ENCODE measurements at places on chromosomes 4 and X.
A peak's percentile ranks its signal among the peaks of the same experiment; 100 is the strongest.

- DNase-seq = no peak
These were observed 1198.9 kb upstream of the PCDH7 start for GRCh38 chr4:29521281-29521680.

- DNase-seq = no peak
These were observed 127.4 kb upstream of the RPL34 start for GRCh38 chr4:108492816-108493595.

DNA sequence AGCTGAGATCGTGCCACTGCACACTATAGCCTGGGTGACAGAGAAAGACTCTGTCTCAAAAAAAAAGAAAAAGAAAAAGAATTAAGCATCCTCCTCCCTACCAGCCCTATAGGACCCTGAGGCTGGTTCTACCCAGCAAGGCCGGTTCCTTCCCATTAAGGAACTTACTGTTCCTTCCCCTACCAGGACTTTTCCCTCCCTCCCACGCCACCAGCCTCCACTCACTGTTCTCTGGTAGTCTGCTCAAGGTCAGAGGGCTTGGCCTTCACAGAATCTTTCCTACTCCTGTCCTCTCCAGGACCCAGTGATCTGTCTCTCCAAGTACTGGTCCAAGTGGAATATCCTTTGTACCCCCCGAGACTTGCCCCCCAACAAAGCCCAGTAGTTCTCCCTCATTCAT is 1.4 kb downstream of the GRIPAP1 start:
- DNase-seq = no peak

GRCh38 chrX:23554304-23554703 is 113.0 kb upstream of the PRDX4 start:
- no peak for DNase-seq

GRCh38 chr4:188297873-188298272 is 158.6 kb downstream of the TRIML1 start:
- DNase-seq = no peak

DNA sequence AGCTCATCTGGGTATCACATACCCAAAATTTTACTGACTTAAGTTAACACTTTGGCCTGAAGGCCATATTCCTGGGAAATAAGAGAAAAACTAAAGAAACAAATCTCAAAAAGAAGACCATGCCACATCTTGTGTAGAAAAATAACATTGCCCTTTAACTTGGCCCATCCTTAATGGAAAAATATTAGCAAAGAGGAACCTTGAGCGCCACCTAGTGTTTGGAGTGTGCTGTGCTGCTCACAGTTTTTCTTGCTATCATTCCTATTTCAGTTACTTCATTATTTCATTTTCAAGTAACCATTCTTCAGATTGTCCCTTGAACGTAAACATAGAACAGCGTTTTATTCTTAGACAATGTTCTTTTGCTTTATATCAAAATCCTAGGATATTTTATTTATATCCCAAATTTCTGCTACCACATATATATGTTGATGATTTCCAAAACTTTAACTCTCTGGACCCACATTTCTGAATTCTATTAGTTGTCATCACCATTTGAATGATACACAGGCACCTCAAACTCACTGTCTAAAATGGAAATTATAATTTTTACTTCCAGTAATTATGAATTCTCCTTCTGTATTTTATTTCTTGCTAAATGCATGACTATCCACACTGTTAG is 999.0 kb upstream of the ADGRL3 start:
- DNase-seq = peak; percentile 22

DNA sequence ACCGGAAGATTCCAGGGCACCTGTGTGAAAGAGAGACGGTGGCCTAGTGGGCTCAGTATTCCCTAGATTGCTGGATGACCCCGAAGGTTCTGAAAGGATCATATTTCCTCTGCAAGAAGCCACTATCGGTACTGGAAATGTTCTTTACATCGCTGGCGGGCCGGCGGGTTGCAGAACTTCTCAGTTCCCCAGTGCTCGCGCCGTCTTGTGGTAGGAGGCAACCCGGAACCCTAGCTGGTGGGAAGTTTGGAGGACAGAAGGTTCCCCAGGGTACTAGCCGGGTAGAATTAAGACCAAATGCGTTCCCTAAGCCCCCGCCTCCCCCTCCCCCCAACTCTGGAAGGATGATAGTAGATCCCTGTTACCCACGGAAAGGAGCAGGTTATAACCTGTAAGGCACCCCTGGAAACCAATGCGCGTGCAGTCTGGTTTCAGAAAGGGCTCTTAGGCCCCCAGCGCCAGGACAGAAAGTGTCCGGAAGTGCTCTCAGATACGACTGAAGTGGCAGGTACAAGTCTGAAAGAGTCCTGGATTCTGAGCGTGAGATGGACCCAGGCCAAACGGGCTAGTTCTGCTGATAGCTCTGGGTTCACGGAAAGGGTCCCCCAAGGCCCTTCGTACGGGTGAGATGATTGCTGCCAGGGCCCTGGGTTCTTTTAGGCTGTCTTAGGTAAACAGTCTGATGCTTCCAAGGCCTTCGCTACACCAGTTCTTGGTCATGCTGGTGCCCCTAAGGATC is 61.7 kb upstream of the DCAF8L1 start:
- DNase-seq = no peak

GRCh38 chr4:107065201-107065600 is 29.1 kb upstream of the DKK2 start:
- no peak for DNase-seq

DNA sequence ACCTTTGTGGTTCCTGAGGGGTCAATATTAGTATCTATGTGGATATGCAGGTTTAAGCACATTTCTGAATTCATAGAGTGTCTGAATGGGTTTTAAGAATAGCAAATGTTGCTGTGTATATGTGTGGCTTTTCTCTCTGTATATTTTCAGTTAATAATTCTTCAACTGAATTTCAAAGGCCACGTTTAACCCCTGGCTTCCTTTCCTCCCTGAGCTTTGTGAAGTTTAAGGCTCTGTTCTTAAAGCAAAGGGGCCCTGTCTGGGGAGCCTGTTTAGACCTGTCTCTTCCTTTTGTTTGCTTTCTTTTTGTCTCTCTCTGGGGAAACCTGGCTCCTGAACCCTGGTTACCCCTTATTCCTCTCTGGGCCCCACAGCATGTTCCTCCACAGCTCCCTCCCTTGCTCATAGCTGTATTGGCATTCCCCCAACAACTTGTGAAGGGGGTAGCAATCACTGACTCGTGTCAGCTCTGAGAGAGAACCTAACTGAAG is 139.1 kb downstream of the COL4A6 start:
- peak; percentile 30 for DNase-seq

DNA sequence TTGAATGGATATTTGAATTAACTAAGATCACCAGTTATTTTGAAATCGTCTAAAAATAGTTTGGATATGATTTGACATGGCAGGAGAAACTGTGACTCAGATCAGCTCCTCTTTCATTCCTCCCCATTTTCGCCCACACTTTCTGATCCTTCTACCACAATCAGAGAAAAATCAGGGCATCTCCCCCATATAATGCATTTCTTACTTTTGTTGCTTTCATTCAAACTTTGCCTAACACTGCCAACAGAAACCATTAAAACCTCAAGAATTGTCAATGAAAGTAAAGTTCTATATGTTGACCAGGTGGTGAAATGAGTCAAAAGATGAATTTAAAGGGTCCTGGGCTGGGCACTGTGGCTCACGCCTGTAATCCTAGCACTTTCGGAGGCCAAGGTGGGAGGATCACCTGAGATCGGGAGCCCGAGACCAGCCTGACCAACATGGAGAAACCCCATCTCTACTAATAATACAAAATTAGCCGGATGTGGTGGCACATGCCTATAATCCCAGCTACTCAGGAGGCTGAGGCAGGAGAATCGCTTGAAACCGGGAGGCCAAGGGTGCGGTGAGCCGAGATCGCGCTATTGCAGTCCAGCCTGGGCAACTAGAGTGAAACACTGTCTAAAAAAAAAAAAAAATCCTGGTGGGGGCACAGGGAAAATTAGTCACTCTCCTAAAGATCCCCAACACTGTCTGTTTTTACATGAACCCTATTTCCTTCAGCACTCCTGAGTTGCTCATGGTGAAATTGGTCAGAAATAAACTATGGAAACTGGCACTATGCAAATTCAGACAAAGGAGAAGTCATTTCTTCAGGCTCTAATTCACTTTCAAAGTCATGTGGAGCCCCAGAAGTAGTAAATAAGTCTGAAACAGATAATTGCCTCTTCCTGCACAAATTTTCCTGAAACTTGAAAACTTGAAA is 122.8 kb upstream of the NOCT start:
- DNase-seq = no peak

DNA sequence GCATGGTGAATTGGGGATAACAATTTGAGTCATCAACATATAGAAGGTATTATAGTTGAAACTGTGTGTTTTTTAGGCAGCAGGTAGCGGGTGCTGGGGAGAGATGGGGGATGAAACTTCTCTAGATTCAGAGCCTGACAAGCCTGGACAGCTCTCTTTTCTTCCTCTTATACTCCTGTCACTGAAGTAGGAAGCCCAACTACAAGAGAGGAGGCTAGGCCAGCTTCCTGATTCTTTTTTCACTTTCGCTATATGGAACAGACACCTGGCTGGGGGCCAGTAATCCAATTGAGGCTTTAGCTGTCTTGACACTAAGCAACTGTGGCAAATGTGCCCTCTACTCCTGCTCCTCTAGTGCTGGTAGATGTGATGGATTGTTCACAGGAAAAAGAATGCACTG is 69.2 kb downstream of the PHKA1 start:
- no peak for DNase-seq

- DNase-seq = peak; percentile 66
These were observed at the start of gene TIMP1 for GRCh38 chrX:47581731-47582647. Gene TIMP1, plus strand, starts transcription at chrX:47582436. Its CDS starts 980 bp downstream, at chrX:47583416.
